ENCODE measurements at places on chromosomes 3 and 15.
A peak's percentile ranks its signal among the peaks of the same experiment; 100 is the strongest.

DNA sequence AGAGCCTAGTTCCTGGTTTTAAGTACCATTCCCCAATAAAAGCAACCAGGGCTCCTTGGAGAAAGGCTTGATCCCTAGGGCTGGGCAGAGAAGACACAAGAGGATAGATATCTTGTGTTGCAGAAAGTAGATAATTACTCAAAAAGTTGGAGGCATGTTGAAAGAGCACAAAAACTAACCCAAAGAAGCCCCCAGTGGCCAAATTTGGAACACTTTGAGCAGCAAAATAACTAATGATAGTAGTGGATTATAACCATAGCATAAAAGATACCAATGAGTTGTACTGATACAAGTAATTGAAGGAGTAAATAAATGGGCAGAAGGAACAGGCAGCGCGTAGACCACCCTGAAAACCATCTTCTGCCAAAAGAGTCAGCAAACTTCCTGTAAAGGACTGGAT, 12.0 kb downstream of the EXOSC7 start:
- peak; percentile 47 for DNase-seq

DNA sequence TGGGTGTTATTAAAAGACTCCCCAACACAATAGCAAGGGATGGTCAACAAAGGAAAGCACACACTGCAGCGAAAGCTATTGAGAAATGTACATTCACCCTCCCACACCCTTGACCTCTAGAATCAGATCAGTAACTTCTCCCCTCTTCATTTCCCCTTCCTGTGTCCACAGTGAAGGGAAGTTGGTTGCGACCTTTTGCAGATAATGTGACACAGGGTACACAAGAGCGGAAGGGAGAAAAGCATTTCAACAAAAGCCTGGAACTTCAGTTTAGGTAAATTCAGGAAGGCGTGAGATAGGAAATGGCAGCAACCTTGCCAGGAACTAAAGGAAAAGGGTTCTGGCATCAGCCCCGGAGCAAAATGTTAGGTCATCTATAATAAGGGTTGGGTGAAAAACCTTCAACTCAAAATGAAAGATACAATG, 899.8 kb downstream of the MCTP2 start:
- no peak for DNase-seq

DNA sequence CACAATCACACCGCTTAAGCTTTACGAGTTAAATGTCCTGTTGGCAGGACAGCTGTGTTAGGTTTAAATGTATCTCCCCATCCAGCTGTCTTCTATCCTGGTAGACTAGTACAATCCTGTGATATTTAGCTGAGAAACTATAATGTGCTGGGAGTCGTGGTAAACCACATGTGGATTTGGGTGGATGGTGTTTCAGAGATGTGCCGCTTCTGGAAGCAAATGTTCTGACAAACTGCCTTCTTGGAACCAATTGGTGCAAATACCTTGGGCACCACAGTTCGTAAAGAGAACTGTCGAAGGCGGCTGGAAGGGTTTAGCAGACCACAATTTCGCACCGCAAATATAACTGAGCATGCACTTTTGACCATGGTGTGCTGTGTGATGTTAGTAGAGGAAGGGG, 15.0 kb downstream of the SCG5 start:
- no peak for DNase-seq

GRCh38 chr3:17544632-17545031, 197.8 kb downstream of the TBC1D5 start:
- no peak for DNase-seq

GRCh38 chr3:180287703-180288102, 251.0 kb upstream of the PEX5L start:
- DNase-seq: no peak

GRCh38 chr3:187740421-187741399, 4.6 kb downstream of the BCL6 start:
- peak; percentile 75 for DNase-seq

DNA sequence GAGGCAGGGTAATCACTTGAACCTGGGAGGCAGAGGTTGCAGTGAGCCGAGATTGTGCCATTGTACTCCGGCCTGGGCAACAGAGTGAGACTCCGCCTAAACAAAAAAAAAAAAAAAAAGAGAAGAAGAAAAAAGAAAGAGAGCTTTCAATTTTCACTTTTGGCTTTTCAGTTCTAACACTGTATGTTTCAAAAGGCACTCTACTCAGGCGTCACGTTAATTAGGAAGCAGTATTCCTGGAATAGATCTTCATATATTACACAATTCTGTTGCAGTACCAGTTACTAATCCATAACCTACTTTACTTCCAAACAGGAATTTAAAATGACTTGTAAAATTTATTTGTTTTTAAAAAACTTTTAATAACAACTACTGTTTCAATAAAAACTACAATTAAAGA, 131.7 kb upstream of the PLXND1 start:
- no peak for DNase-seq

- no peak for DNase-seq
Measured at GRCh38 chr3:11996480-11996879, 7.7 kb upstream of the SYN2 start.

DNA sequence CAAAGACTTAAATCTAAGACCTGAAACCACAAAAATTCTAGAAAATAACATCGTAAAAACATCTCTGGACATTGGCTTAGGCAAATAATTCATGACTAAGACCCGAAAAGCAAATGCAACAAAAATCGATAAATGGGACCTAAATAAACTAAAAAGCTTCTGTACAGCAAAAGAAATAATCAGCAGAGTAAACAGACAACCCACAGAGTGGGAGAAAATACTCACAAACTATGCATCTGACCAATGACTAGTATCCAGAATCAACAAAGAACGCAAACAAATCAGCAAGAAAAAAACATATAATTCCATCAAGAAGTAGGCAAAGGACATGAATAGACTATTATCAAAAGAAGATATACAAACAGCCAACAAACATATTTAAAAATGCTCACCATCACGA, 749.4 kb downstream of the PLOD2 start:
- DNase-seq: no peak

DNA sequence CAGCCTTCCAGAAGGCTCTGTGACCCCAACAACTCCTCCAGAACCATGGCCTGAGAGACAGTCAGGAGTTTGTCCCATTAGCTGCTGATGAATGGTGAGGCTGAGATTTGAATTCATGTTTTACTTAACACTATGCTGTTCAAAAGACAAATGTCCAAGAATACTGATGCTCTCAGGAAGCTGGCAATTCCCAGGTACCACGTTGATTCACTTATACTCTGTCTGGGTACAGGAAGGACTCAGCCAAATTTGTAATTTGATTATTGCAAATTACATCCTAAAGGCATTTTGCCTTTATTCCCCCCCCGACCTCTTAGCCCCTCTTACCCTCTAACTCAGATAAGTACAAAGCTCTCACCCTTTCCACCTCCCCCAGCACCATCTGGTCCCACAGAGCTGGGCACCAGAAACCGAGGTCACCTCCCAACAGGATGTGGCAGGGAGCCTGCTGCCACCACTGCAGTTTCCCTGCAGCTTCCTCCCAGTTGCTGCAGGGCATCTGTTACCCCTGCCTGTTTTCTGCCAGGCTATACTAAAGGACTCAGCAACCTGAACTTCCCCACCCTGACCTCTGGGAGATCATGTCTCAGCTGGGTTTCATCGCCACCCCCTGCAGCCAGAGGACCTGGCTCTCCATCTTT, 33.6 kb downstream of the EAF1 start:
- DNase-seq: no peak

- peak; percentile 30 for DNase-seq
Measured at GRCh38 chr3:77014226-77014625, 25.7 kb upstream of the ROBO2 start.

DNA sequence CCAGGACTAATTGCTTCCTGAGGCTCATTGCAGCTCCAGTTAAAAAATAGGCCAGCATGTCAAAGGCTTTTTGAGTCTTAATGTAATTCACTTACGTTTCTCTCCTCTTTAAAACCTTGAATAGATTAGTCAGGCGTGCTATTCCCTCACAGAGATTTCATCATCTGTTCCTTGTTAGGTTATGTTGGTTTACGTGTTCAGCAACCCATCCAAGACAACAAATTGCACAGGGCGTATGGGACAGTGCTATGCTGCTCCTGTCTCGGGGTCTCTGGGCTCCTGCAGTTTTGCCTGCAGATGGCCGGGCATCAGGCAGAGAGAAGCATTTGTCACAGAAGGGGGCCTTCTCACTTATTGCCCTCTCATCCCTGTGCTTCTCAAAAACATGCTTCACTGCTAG, 117.1 kb downstream of the CHDH start:
- DNase-seq: no peak

- DNase-seq: peak; percentile 7
Measured at GRCh38 chr15:52140646-52141045, 28.1 kb upstream of the BCL2L10 start.

- no peak for DNase-seq
Measured at GRCh38 chr3:124748560-124749198, 18.4 kb downstream of the UMPS start.

GRCh38 chr3:197730200-197730599, 6.5 kb downstream of the RUBCN start:
- peak; percentile 39 for DNase-seq

- no peak for DNase-seq
Measured at GRCh38 chr15:36807134-36807764, 227.8 kb downstream of the CDIN1 start.

GRCh38 chr15:78321786-78322185, 18.4 kb upstream of the CRABP1 start:
- no peak for DNase-seq

GRCh38 chr15:101429646-101430045, 59.9 kb downstream of the PCSK6 start:
- DNase-seq: no peak

GRCh38 chr3:21750831-21751391, at the start of gene ZNF385D:
TSS of gene ZNF385D (minus strand) at chr3:21751210. CDS start at chr3:21750916, 294 bp downstream.
- peak; percentile 92 for DNase-seq

GRCh38 chr3:172261054-172261453, 187.2 kb downstream of the GHSR start:
- no peak for DNase-seq

- no peak for DNase-seq
Measured at GRCh38 chr3:99651531-99651930, 13.1 kb downstream of the COL8A1 start.

GRCh38 chr15:60379525-60380274, 18.1 kb downstream of the ANXA2 start:
- DNase-seq: peak; percentile 30

- no peak for DNase-seq
Measured at GRCh38 chr3:143283432-143284128, 164.0 kb downstream of the CHST2 start.

GRCh38 chr3:172167892-172168648, 128.7 kb downstream of the FNDC3B start:
- DNase-seq: no peak

GRCh38 chr3:24027946-24028345, 82.9 kb downstream of the NR1D2 start:
- DNase-seq: no peak
